Daoy (cell line): ENCODE measurements at places on chromosomes 1 and 21. TPM values are rescaled to one million over a fixed set of nuclear protein-coding genes. Genes with fewer than 3 reads are reported as not detected.

Gene CFHR2
- not detected in 2 replicates for total RNA-seq

Gene LIPI
- not detected in 2 replicates for total RNA-seq

Gene MROH7
- not detected in 2 replicates for total RNA-seq

Gene C1orf94
- 0.06 TPM in 1 of 2 replicates, not detected in the other for total RNA-seq

Gene DNALI1
- 3.8 and 9.3 TPM in 2 replicates for total RNA-seq

Gene TMEM9
- total RNA-seq, result 86.8 and 94.3 TPM in 2 replicates

Gene FAM72A
- 11.4 and 20.7 TPM in 2 replicates for total RNA-seq

Gene PBX1
- 9.4 and 16.2 TPM in 2 replicates for total RNA-seq

Gene VANGL2
- 1.9 and 2.0 TPM in 2 replicates for total RNA-seq

Gene HIVEP3
- 7.5 and 9.5 TPM in 2 replicates for total RNA-seq
